ENCODE measurements at places on chromosomes 12 and 14. TPM values are rescaled to one million over a fixed set of nuclear protein-coding genes. Genes with fewer than 3 reads are reported as not detected.

DNA sequence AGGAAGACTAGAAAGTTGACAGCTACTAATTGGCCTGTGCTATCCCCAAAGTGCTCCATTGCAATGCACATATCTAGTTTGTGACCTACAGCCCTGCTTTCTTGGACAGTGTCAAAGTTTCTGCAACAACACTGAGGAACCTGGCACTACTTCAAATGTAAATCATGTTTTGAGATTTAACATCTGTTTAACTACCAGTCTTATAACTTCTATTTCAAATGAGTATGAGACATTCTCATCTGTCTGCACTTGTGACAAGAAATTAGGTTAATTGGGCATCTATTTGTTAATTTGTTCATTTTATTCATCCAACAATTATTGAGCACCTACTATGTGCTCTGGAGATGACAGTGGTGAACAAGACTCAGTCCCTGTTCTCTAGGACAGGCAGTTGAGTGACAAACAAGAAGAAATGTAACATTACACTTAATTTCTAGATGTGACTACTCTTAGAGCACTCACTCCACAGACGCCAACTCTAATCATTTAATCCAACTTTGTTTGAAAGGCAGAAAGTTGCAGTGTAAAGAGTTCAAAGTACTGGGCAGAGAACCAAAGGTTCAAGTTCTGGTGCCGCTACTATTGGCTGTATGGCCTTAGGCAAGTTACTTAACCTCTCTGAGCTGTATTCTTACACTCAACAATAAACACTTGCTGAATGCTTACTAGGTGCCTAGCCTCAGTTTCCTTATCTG is 74.8 kb downstream of the HECTD4 start:
- DNase-seq: no peak

- no peak for DNase-seq
Observed at GRCh38 chr12:53613821-53614220, 12.4 kb downstream of the ATF7 start.

DNA sequence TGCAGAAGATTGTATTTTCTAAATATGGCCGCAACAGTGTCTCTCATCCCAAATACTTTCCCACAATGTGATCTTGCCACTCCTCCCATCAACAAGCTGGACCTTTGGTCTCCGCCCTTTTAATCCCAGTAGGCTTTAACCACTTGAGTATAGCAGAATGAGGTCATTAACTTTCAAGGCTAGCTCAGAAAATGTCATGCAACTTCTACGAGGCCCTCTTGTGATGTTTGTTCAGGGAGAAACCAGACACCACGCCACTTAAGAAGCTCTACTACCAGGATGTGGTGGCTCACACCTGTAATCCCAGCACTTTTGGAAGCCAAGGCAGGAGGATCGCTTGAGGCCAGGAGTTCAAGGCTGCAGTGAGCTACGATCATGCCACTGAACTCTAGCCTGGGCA is 20.1 kb upstream of the OR6J1 start:
- no peak for DNase-seq

DNA sequence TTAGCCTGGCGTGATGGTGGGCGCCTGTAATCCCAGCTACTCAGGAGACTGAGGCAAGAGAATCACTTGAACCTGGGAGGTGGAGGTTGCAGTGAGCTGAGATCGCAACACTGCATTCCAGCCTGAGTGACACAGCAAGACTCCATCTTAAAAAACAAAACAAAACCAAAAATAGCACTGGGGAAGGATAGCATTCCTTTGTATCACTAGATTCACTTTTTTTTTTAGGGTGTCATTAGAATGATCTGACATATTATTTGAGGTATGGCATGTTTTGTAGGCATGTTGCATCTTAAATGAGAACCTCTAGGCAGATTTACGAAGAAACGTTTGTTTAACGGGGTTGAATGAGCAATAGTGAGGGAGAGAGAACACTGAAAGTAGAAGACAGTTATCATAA is 16.8 kb upstream of the FAR2 start:
- DNase-seq: no peak

Gene USP44
- 0.05 TPM for total RNA-seq

GRCh38 chr12:88590851-88591250 is 10.6 kb upstream of the KITLG start:
- no peak for DNase-seq

DNA sequence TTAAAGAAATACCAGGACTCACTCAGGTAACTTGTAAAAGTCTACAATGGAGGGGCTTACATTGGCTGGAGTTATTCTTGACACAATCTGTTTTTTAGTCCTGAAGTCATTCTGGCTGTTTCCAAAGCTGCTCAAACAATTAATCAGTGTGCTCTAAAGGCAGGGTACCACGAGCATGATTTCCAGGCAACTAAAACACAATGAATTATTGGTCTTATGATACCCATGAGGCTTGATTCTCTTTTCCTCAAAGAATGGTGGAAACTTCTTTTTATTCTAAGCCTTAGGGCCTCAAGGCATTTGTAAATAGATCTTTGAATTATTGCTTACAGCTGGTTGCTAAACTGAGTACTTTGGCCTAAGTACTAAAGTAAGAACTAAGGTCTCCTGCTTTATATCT is 199.8 kb upstream of the PDZRN4 start:
- DNase-seq: no peak

Gene LMNTD1
- total RNA-seq: not detected

- no peak for DNase-seq
Observed at GRCh38 chr14:83316356-83316755, 1782.7 kb upstream of the SEL1L start.

GRCh38 chr12:22700106-22700505 is 75.1 kb downstream of the ETNK1 start:
- no peak for DNase-seq

Gene EIF2S3B
- total RNA-seq: 0.62 TPM

Gene PPP4R4
- 0.75 TPM for total RNA-seq

Gene TAS2R30
- total RNA-seq: 1.5 TPM
